Muscle of leg (tissue), 16 donors: ENCODE measurements at places on chromosomes 12 and 14.

DNA sequence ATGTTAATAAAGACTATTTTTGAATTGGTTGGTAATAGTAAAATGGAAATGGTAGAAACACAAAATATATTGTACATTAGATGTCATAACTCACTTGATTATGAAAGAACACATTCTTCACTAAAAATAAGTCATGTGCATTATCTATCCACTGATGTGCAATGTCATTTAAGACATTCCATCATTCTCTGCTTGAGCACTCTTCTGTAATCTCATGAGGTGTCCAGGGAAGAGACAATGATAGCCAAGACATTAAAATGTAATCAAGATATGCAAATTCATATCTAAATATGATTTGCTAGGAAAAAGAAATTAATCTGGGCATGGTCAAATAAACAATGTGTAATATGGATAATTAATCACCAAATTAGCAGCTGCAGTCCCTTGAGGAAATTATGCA is 422.5 kb downstream of the BTG1 start:
- DNase-seq: no peak

GRCh38 chr12:85849344-85849743 is 13.1 kb upstream of the RASSF9 start:
- DNase-seq: no peak

DNA sequence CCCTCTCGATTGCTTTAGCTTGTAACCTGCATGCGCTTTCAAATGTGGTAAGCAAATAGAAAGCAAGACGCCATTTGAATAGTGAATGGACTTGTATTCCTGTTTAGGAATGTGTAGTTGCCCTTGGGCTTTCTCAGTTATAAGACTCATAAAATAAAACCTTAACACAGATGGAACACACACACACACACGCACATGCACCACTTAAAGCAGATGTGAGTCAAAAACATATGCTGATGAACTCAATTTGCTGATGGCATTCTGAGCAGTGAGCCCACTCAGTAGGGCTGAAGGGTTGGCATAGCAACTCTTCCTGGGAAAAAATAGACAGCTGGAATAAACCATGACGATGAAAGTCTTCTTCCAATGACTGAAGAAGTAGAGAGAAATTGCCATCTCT is 360.5 kb downstream of the APAF1 start:
- no peak for DNase-seq

DNA sequence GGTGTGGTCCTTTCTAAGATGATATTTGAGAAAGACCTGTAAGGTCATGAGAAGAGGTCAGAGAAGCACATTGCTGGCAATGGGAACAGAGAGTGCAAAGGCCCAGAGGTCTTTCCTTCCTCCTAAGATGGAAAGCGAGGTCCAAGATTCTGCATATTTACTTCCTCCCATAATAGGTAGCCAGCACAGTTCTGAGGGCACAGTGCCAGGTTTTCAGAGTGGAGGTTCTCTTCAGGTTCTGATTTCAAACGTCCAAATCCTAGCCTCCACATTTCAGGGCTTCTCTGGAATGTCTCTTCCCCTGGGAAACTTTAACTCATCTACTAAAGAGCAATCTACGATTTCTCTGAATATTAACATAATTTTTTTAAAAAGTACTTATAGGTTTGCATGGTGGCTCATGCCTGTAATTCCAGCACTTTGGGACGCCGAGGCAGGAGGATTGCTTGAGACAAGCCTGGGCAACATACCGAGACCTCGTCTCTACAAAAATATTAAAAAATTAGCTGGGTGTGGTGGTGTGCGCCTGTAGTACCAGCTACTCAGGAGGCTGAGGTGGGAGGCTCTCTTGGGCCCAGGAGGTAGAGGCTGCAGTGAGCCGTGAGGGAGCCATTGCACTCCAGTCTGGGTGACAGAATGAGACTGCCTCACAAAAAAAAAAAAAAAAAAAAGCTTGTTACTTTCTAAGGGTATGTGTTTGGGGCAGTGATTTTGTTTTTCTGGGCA is 526 bp upstream of the MRPL42 start:
- DNase-seq: peak; percentile 24

DNA sequence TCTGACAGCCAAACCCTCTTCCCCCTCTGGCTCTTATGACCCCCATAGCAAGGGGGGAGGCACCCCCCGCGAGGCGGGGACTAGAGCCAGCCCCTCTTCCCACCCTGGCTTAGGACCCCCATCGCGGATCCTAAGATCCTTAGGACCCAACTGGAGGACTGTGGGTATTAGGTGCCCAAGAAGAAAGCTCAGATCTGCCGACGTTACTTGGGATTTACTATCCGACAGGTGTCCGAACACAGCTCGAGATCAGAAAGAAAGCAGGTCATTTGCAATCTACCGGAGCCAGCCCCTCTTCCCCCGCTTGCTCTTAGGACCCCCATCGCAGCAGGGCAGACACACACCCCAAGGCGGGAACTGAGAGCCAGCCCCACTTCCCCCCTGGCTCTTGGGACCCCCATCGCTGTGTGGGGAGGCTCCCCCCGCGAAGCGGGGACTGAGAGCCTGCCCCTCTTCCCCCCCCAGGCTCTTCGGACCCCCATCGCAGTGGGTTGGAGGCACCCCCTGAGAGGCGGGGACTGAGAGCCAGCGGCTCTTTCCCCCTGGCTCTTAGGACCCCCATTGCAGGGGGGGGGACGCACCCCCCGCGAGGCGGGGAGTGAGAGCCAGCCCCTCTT is 46.8 kb downstream of the DDX11 start:
- DNase-seq: no peak

GRCh38 chr12:69189378-69189978 is 49.9 kb upstream of the CPSF6 start:
- DNase-seq: no peak

- DNase-seq: no peak
Measured at GRCh38 chr12:85784096-85784720, 52.0 kb downstream of the RASSF9 start.

- DNase-seq: no peak
Measured at GRCh38 chr12:121475279-121475678, 75.4 kb downstream of the RNF34 start.

DNA sequence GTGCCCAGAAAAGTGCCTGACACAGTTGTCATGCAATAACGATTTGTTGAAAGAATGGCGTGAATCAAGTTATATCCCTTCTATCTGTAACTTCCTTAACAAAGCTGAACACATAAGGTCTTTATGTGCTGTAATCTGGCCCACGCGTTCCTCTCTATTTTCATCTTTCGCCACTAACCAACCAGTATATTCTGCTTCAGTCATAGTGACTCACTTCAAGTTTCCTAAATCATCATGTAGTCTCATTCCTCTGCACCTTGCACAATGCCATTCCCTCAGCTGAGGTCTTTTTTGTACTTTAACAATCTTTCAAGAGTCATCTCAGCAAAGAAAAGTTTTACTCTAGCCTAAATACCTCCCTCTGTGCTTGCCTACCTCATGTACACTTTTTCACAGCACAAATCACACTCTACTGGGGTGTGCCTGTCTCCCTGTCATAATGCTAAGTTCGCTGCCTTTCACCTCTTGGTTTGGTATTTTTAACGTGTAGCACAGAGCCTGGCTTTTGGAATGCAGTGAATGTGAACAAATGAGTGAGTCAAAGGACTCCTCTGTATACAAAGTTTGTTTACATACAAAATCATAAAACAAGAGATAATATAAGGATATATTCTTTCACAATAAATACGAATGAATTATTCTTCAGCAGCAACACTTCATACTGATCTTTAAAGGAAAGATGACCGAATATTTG is 2.9 kb upstream of the CMAS start:
- no peak for DNase-seq

GRCh38 chr12:3698218-3698974 is 54.5 kb downstream of the CRACR2A start:
- peak; percentile 73 for DNase-seq

DNA sequence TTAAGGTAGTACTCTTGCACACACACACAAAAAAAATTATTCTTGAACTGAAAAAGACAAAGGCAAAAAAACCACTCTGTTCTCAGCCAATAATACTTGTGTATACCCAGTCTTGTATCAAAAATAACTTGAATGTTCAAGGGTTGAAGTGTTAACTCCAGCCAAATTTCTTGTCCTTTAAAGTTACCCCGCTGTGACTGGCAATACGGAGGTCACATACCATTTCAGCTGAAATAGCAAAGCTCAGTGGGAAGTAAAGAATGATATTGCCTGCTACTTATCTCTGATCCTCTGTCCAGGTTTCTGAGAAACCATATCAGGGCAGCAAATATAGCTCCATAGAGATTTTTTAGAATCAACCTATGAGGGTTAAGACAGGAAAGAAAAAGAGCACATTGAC is 167.4 kb downstream of the C12orf50 start:
- no peak for DNase-seq

DNA sequence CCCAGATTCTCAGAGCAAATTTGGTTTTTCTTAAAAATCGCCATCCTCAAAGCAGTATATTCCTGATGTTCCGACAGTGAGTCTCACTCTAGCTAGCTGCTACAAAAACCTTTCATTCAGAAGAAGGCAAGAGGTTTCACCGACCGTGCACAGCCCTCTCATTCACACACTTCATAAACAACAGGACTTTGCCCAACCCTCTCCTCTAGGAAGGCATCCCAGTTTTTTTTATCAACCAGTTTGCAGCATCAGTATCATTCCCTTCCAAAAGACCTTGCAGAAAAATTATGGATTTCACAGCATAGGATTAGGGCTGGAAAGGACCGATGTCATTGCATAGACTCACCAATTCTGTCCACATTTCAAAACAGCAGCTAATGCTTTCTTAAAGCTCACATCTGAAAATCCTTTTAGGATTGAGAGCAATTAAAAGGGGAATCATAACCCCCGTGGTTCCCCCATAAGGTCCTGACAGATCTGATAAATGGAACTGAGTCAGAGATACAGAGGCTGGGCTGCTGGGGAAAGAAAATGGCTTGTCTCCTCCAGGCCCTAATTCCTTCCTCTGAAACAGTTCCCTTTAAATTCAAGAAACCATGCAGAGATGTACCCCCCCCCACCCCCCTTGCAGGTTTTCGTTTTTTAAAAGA is 597 bp downstream of the SVOP start:
- DNase-seq: no peak

- DNase-seq: no peak
Measured at GRCh38 chr12:119410396-119410795, 75.9 kb downstream of the CCDC60 start.

- DNase-seq: no peak
Measured at GRCh38 chr14:65296402-65296801, 116.1 kb upstream of the FUT8 start.

DNA sequence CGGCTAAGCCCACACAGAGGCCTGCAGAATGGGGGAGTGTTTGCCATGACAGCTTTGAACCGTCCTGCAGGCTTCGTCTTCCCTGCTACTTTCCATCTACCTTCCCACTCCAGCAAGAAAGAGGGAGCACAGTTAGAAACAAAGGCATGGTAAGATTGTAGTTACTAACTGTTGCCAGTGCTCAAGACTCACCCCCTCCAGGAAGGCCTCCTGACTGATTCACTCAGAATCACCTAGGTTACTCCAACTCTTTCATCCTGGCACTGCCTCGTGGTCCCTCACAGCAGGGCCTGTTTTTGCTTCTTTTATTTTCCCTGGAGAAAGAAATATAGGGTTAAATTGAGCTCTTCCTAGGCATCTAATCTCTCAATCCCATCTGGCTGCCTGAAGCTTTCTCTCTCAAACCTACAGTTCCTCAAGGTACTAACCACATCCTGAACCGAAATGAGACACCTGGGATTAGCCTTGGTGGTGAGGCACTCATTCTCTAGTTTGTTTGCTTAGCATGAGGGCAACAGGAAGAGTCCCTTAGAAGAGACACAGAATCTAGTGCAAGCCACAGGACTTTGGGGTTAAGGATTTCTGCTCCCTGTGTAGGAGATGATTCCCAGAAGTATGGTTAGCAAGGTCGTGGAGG is 7.8 kb downstream of the GALNT6 start:
- no peak for DNase-seq

GRCh38 chr12:48441069-48441468 is 31.3 kb upstream of the ANP32D start:
- no peak for DNase-seq

- DNase-seq: no peak
Measured at GRCh38 chr14:32697704-32698103, 241.0 kb upstream of the NPAS3 start.

DNA sequence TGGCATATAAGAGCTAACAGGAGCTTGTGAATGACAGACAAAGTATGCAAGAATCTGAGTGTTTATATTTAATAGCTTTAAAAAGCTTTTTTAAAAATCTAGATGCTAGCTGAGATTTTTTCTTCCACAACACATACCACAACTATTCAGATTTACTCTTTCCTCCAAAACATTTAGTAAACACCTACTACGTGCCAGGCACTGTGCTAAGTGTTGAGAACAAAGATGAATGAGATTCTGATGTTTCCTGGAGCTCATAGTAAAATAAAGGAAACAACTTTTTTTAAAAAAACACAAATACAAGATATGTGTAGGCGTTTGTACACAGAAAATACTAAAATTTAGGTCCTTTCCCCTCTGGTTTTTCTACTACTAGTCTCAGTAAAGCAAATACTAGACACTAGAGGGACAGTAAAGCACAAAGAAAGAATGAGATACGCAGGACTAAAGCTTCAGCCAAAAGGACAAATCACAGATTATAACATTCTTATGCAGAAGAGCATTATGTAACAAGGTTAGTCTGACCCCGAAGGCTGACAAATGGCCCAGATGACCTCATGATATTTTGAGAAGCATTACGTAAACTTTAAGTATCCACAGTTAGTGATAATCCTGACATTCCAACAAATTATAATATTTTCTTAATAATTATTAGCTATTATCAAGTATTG is 78.6 kb upstream of the PAWR start:
- DNase-seq: no peak

DNA sequence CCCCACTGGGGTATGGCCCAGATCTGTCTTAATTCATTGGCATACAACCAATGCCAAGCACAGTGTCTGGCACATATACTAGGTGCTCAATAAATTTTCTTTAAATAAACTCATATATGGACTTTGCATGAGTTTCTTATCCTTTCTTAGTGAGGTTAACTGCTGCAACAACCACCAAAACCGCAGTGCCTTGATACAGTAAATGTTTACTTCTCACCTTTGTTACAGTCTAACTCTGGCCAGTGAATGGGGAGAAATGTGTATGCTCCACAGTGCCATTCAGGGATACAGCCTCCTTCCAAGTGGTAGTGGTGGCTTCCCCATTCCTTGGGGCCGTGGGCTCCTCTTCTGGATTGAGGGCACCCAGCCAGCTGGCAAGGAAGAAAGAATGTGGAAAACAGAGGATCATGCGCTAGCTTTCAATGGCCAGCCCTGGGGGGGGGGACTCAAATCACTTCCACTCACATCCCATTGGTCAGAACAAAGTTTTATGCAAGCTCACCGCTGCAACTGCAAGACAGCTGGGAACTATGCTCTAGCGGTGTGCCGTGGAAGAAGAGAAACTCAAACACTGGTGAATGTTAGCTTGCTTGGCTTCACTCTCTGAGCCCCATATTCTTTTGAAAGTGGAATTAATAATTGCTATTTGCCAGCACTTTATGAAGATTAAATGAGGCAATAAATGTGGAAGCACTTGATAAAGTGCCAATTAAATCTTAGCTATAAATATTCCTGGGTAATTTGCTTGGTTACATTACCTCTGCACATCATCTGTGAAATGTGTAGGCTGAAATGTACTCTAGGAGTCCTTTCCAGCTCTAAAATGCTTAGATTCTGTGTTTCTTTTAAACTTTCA is 51.0 kb upstream of the SOCS2 start:
- peak; percentile 12 for DNase-seq

GRCh38 chr12:114711689-114712152 is 27.7 kb upstream of the TBX3 start:
- DNase-seq: no peak

- DNase-seq: no peak
Measured at GRCh38 chr14:104086210-104086660, 735 bp downstream of the ASPG start.

- DNase-seq: no peak
Measured at GRCh38 chr14:42872786-42873185, 1266.1 kb downstream of the LRFN5 start.
